CD14-positive monocyte (primary cell): ENCODE measurements at places on chromosomes 7 and 10. TPM values are rescaled to one million over a fixed set of nuclear protein-coding genes. Genes with fewer than 3 reads are reported as not detected.

DNA sequence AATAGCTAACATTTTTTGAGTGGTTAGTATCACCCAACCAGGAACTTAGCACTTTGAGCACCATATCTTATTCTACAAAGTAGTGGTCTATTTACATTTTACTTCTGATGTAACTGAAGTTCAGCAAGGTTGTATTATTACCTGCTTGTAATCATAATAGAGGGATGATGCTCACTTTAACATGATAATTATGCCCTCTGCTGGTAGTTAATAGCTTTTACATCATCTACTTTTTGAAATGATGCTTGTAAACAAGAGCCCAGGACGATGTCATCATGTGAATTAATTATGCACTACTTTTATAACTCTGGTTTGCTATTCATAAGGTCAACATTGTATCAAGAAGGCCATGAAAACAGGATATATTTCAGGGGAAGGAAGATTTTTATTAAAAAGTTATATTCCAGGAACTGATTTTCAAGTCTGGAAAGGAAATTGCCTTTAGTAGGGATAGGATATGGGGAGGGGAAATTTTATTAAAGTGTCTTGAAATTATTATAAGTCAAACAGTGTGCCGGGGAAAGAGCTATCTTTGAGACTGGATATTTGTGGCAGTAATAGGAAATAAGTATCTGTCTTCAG lies 80.3 kb upstream of the SCIN start:
- H3K27ac ChIP-seq: no peak overlapping the region
- no peak overlapping the region for H3K4me3 ChIP-seq
- H3K4me1 ChIP-seq: no peaks in the 10 kb centered on the region
- no peaks in the 10 kb centered on the region for H3K27me3 ChIP-seq
- no peak for DNase-seq

- H3K27ac ChIP-seq: no peak overlapping the region
- H3K36me3 ChIP-seq: no peaks in the 10 kb centered on the region
- no peak overlapping the region for H3K4me3 ChIP-seq
- H3K4me1 ChIP-seq: no peaks in the 10 kb centered on the region
- DNase-seq: no peak
Measured at GRCh38 chr7:40866601-40867000, 731.8 kb downstream of the SUGCT start.

- no peaks in the 10 kb centered on the region for H3K36me3 ChIP-seq
- H3K4me3 ChIP-seq: no peak overlapping the region
- no peak for DNase-seq
- no peaks in the 10 kb centered on the region for H3K4me1 ChIP-seq
- no peaks in the 10 kb centered on the region for H3K27me3 ChIP-seq
Measured at GRCh38 chr7:22793593-22794462, 28.8 kb downstream of the TOMM7 start.

DNA sequence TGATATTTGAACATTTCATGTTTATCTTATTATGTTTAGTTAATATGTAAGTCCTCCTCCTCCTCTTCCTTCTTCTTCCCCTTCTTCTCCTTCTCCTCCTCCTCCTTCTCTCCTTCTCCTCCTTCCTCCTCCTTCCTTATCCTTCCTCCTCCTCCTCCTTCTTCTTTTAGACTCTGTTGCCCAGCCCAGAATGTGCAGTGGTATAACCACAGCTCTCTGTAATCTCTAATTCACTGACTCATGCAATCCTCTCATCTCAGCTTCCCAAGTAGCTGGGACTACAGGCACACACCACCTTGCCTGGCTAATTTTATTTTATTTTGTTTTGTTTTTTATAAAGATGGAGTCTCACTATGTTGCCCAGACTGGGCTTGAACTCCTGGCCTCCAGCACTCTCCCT lies 83.4 kb upstream of the ODAD2 start:
- H3K27ac ChIP-seq: no peak overlapping the region
- H3K36me3 ChIP-seq: peaks cover 93% of the 10 kb centered on the region
- H3K4me1 ChIP-seq: no peaks in the 10 kb centered on the region
- no peak overlapping the region for H3K4me3 ChIP-seq
- no peak for DNase-seq
- H3K27me3 ChIP-seq: no peaks in the 10 kb centered on the region

GRCh38 chr7:3336042-3336665 lies 35.1 kb downstream of the SDK1 start:
- H3K4me1 ChIP-seq: no peaks in the 10 kb centered on the region
- no peaks in the 10 kb centered on the region for H3K27me3 ChIP-seq
- no peak overlapping the region for H3K4me3 ChIP-seq

LRRC4 gene
- polyA plus RNA-seq: 0.91 TPM

ZNF804B gene
- polyA plus RNA-seq: not detected

GPR15LG gene
- polyA plus RNA-seq: not detected

PRKCQ gene
- polyA plus RNA-seq: 0.29 TPM
